Pons (tissue), 1 donor: ENCODE measurements at places on chromosomes 6 and 20.

DNA sequence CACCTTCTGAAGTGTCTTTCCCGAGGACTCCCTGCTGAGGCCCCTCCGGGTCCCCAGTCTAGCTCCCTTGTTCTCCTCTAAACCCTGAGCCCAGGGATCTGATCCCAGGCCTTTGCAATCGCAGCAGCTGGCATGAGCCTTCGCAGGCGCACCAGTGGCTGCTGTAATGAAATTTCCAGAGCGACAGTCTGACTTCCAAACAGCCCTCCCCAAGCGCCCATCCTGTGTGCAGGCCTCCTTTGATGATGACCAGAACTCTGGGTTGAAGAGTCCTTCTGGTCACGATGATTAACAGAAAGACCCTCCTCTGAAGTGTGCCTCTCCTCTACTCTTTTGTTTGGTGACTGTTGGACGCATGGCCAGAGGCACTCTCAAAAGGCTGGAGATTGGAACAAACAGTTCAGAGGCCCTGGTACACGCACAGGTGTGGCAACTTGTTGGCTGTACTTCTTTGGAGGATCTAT, 89.1 kb upstream of the MPC1 start:
- no peak for DNase-seq

GRCh38 chr20:14543040-14543439, 205.6 kb upstream of the FLRT3 start:
- no peak for DNase-seq

DNA sequence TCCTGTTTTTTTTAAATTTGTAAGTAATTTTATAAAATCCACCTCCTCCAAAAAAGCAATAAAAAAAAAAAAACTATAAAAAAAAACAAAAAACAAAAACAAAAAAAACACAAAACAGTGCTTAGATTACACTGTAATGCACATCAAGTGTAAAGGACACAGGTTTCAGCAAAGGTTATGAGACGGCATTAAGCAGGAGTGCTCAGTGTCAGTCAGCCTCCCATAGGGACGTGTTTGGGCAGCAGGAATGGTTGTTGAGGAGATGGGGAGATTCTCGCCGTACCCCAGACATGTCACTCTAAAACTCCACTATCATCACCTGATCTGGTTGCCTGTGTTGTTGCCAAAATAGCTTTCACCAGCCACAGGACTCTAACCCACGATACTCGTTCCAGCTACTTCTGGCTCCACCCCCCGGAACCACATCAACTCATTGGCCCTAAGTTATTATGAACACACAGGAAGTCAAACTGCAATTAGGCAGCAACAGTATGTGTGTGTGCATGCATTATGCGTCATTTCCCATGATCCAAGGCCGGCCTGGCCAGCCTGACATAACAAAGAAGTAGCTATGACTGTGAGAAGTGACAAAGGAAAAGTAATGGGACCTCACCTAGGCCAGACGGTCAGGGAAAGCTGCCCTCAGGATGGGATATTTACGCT, 28.7 kb downstream of the ECT2L start:
- DNase-seq = no peak

DNA sequence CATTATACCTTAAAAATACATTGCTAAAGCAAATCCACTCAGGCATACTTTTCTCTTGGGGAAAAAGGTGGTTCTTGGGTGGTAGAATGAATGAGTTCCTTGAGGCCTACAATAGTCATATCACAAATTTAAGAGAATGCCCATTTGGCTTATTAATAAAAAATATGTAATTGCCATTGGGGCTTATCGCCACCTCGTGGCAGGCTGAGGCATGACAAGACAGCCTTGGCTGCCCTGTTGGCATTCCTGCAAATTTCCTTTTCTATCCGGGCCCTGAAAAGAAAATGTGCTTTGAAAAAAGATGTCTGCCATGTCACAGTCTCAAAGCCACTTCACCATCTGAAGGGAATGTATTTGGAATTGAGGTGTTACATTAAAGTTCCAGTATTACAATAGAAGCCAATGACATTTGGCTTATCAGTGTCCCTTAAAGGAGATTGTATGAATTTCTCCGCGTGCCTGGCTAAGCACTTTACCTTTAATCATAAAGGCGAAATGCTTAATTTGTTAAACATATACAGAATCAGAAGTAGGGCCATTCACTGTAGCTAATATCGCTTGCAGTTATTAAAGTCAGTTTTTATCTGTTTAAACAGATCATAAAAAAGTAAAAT, 188.3 kb upstream of the ZFP64 start:
- DNase-seq = peak; percentile 2

GRCh38 chr6:30264743-30265142, 51.5 kb upstream of the TRIM26 start:
- DNase-seq = peak; percentile 19

DNA sequence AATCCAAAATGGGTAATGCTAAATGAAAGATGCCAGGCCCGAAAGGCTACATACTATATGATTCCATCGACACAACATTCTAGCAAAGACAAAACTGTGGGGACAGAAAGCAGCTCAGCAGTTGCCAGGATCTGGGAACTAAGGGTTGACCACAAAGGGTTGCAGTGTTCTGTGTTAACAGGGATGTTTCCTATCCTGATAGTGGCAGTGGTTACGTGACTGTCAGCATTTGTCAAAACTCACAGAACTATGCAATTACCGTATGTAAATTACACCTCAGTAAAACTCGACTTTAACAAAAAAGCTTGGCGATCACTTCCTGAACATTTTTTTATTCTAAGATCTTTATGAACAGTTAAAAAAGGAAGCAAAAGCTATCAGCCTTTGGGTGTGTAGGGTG, 83.9 kb downstream of the BANF2 start:
- DNase-seq = no peak

- DNase-seq = no peak
These were observed 270.8 kb downstream of the ARID1B start for GRCh38 chr6:157047951-157048350.

- no peak for DNase-seq
These were observed 155.3 kb downstream of the DHX35 start for GRCh38 chr20:39117491-39117890.
